Naive thymus-derived CD4-positive, alpha-beta T cell (primary cell): ENCODE measurements at places on chromosomes 13 and 19.
A peak's percentile ranks its signal among the peaks of the same experiment; 100 is the strongest.

- no peak for DNase-seq
Observed at GRCh38 chr19:50925734-50926133, 14.5 kb upstream of the KLK4 start.

- DNase-seq, result peak; percentile 12
Observed at GRCh38 chr19:9406798-9407352, 28.5 kb downstream of the ZNF266 start.

DNA sequence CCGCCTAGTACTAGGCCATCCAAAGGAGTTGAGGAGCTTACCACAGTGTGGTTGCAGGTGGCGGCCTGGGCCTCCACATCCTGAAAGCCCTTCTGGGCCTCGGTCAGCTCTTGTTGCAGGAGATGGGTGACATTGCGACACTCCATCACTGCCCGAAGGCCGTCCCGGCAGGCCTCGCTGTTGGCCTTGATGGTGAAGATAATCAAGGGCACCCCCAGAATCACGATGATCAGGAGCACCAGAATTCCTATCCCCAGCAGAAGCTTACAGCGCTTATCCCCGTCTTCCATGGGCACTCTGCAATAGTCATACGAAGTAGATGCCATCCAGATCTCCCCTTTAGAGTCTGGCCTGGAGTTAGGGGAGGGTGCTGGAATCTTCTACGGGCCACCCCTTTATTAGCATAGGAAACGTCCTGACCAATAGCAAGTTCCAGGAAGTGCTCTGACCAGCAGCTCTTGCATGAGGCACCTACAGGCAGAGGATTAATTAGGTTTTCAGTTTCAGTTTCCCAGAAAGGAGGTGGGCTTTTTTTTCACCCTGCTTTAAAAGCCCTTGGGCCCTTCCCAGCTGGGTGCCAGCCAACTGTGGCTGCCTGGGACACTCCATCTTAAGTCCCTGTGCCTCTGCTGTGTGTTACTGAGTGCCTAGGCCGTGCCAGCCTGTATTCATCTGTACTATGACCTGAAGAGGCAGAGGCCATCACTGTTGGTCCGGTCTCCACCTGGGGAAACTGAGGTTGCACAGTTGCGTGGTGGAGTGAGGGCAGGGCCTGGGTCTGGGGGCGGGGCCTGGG, at the start of gene BST2:
Gene BST2 (minus strand): TSS at position 381 of the 796 bp plus-strand sequence. CDS start 55 bp downstream, at position 326.
- peak; percentile 52 for DNase-seq

GRCh38 chr13:48322294-48322693, 18.7 kb downstream of the RB1 start:
- no peak for DNase-seq

GRCh38 chr19:7544626-7545025, 9.1 kb downstream of the PNPLA6 start:
- DNase-seq, result no peak

DNA sequence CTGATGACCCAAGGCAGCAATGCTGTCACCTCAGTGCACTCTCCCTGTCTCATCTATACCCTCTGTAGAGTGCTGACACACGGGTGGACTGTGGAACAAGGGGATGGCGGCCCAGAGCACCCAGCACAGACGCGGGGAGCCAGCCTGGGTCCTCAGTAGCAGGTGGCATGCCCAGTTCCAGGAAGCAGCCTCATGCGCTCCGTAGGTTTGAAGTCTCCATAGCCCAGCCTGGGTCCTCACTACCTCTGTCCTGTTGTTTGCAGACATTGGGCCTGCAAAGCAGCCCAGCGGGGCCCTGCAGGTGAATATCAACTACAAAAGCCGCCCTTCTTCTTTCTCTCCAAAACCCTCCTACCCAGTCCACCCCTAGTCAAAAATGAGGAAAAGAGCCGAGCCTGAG, 5.0 kb upstream of the SLC7A9 start:
- no peak for DNase-seq

DNA sequence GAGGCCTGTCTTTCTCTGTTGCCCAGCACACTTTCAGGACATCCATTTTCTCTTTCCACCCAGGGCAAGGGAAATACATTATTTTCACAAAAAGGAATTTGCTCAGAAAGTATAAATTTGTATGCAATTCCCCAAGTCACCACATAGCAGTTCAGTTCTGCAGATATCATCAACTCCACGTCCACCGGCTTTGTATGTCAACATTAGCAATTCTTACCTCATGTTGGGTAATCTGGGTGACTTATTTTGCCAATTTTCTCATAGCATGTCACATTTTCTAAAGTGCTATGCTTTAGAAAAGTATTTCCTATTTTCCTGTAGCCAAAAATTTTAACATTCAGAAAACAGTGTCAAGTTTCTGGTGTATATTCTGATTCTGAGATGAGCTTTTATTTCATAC, 501.8 kb downstream of the EFNB2 start:
- no peak for DNase-seq

DNA sequence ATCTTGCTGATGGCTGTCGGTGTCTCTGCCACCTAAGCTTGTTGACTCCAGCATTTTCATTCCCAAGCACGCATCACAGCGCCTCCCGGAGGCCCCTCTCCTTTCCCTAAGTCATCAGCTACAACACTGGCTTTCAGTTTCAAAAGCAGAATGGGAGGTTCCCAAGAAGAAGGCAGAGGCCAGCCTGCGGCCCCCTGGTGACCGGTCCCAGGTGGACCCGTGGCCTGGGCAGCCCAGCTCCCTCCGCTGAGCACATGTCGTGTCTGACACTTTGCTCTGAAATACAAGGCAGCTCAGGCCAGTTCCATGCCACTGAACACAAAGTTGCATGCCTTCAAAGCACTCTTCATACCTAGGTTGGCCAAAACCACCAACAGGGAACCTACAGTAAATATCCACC, 8.5 kb downstream of the MLLT1 start:
- no peak for DNase-seq

GRCh38 chr19:46718157-46718933, 1.4 kb upstream of the PRKD2 start:
- DNase-seq, result peak; percentile 63

DNA sequence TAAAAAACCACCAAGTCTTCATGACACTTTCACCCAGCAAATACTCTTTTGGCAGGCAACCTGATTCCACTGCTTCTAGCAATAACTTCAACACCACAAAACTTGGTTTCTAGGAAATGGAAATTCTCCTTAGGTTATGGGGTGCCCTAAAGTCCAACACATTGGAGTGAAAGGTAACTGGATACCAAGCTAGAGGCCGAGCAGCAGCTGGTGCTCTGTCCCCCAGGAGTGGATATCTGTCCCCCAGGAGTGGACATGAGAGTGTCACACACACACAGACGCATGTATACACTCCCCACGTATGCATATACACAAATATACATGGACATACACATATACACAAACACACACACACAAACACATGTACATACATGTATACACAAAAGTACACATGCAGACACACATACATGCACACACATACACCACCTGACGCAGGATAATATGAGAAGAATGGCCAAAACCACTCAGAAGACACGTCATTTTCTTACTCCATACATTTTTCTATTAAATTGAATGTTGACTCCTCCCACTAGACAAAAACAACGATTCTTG, 50.8 kb downstream of the RFX2 start:
- DNase-seq, result no peak

- DNase-seq, result no peak
Observed at GRCh38 chr19:33211794-33212435, 13.7 kb downstream of the SLC7A10 start.

DNA sequence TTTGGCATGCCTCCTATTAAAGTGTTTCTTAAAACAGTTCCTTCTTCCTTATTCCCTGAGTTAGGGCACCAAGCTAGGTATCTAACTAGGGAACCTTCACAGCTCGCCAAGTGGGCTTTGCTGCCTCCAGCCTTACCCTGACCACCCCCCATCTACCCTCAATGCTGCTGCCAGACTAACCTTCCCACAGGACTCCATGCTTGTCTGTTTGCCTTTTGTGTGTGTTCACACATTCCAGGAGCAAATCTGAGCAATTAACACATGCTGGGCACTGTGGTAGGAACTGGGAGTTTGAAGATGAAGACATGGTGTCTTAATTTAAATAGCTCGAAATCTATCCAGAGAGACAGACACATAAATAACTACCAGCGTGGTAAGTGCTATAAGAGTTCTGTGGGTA, 185.2 kb downstream of the MZT1 start:
- no peak for DNase-seq

GRCh38 chr13:70034286-70034685, 73.3 kb upstream of the ATXN8OS start:
- DNase-seq, result no peak

DNA sequence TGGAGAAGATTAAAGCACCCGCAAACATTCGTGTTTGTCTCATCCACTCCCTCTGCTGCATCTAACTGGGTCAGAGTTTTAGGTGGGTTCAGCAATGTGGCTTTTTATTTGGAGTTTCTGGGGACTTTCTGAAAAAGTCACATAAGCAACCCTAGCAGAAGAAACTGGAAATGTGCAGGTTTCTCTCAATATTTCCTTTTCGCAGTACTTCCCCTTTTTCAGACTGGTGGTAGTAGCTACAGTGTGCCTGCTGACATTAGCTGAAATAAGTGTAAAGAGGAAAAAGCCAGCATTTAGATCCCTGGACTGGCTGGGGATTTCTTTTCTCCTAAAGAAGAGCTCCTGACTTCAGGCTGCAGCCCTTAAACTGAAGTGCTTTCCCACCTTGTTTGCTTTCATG, 15.9 kb upstream of the OLFM4 start:
- DNase-seq, result no peak

- DNase-seq, result peak; percentile 41
Observed at GRCh38 chr19:48926909-48927308, 6.6 kb upstream of the DHDH start.

DNA sequence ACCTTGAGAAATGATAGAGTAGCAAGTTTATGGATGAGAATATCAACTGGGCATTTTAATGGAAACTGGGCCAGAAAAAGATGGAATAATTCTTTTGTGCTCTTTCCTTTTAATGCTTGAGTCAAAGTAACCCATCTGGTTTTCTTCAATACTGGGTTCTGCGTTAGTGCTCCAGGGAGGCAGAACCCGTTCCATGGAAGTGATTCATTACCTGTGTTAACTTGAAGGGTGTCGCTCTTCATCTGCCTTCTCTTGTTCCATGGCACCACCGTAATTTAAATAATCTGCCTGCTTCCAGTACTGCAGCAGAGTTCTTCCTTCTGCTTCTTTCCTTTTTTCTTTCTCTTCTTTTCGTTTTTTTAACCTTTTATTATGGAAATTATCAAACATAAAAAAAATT, 14.7 kb upstream of the USP12 start:
- DNase-seq, result no peak

DNA sequence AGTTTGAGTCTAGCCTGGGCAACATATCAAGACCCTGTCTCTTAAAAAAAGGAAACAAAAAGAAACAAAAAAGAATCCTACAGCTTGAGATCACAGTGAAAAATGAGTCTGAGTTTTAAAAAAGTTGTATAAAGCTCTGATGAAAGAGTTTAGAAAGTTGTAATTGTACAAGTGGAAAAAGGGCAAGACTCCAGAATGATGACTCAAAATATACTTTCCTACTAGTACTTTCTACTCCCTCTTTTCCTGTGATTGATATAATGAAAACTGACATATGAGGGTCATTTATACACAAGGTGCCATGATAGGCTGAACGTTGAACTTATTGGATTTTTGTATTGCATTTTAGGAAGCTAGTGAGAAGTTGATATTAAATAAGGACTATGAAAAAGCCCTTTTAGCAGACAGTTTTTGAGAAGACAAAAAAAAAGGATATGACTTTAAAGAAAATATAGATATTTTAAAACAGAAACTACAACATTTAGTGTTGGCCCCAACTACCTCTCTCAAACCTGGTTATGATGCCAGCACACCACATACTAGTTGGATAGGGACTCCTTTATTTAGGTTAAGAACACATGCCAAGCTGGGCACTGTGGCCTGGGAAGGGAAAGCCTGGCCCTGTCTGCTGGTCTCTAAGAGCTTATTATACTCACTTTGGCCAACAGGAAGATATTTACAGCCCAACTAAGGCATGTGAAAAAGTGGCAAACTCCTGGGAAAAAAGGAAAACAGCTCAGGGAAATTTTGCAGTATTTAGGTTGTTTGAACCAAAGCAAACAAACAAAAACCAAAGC, 116.6 kb downstream of the KL start:
- no peak for DNase-seq

GRCh38 chr19:10998666-10999065, 37.8 kb downstream of the SMARCA4 start:
- DNase-seq, result no peak

DNA sequence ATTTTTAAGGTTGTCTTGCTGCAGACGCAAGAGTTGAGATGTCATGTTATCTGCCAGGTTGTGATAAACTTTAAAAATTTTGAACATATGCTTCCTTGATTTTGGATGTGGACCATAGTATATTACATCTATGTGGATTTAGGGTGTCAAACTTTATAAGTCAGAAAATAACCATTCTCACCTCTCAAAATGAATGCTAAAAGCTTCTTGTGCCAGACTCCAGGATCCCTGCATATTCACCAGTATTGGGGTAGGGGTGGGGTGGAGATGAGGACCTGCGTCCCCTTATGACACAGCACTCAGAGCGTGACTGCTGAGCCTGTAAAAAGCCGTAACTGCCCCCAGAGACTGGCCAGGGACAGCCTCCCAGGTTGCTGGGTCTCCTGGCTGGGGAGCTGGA, 524.4 kb downstream of the LMO7 start:
- no peak for DNase-seq

DNA sequence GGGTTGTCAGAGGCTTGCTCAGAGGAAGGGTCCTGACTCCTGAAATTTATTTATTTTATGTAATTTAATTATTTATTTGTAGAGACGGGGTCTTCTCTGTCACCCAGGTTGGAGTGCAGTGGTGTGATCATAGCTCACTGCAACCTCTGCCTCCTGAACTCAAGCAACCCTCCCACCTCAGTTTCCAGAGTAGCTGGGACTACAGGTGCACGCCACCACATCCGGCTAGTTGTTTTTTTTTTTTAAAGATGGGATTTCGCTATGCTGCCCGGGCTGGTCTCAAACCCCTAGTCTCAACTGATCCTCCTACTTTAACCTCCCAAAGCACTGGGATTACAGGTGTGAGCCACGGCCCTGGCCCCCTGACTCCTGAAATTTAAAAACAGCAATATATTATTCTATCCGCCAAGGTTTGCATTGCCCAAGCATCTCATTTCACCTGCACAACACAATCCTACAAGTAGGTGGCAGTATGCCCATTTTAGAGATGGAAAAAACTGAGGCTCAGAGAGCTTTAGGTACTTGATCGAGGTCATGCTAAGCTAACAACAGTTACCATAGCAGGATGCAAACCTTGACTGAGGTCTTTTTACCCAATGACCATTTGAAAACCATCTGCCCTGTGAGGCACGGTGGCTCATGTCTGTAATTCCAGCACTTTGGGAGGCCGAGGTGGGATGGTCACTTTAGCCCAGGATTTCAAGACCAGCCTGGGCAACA, 18.1 kb downstream of the ARHGEF18 start:
- DNase-seq, result no peak

GRCh38 chr13:108276060-108276459, 6.5 kb downstream of the TNFSF13B start:
- no peak for DNase-seq

DNA sequence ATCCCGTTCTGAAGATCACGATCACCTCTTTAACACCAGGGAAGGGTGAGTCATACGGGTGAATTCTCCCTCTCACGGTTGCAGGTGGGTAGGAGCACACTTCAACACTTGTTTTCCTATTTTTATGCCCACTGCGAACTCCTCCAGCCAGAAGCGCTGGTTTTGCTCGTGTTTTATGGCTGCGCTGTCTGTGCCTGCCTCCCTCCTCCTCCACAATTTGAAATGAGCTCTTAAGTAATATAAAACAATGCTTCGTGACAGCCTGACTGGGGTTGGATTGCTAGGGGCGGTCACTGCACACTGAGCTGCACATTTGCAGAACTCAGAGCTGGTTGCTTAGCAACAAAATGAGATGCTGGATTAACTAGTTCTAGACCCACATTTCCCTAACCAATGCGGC, 12.9 kb downstream of the CCDC70 start:
- DNase-seq, result no peak
